ENCODE measurements at places on chromosomes 16 and 17.
A peak's percentile ranks its signal among the peaks of the same experiment; 100 is the strongest.

- DNase-seq = no peak
Measured at GRCh38 chr16:48393485-48394354, 8.5 kb upstream of the SIAH1 start.

GRCh38 chr17:78839235-78839761 is 1.3 kb downstream of the USP36 start:
- no peak for DNase-seq

GRCh38 chr17:55717898-55718735 is 4.5 kb downstream of the TMEM100 start:
- DNase-seq = peak; percentile 64

- no peak for DNase-seq
Measured at GRCh38 chr16:9055115-9055514, 36.3 kb upstream of the HAPSTR1 start.

DNA sequence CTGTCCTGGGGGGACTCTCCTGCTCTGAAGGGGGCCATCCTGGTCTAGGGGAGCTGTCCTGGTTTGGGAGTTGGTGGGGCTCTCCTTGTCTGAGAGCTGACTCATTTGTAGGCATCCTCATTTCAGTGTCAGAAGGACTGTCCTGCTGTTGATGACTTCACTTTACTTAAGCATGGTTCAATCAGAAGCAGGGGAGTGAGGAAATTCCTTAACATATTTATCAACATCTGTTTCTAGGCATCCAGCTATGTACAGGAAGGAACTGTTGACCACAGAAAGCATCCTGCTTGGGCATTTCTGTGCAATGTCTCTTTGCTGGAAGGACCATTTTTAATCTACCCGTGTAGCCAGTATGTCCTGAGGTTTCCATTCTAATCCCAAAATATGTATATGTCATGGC is 502.7 kb upstream of the HSBP1 start:
- DNase-seq = no peak

- DNase-seq = no peak
Measured at GRCh38 chr17:36839256-36839655, 98.0 kb upstream of the LHX1 start.

DNA sequence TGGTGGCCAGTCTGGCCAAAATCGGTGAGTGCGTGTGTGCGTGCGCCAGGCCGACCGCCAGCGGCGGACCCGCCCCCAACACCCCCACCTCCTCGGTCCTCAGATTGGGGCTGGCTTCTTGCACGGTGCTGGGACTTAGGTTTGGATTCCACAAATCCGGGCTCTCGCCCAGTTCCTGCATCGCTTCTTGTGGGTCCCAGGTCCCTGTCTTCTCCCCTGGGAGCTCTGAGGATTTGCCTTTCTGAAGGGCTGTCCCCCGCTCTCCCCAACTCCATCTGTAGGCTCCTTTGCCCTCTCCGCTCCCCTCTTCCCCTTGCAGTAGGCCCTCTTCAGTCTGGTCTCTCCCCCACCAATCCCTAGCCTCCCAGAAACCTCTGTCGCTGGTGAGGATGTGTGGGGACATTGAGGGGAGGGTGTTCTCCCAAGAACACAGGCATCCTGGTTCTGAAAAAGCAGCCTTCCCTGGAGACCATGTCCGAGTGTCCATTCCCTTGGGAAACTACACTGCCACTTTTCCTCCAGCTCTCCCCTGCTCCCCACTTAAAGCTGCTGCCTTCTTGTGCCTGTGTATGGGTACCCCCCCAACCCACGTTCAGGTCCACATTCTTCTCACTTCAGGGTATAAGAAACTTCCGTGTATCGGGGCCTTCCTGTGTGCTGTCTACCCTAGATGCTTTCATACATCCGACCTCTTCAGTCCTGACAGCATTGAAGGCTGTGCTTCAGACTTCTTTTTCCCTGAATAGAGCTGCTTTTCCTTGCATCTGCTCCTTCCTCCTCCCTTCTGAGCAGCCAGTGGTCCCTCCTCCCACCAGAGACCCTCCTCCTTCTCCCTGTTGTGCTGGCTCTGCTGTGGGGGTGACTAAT is 632 bp downstream of the SLC9A5 start:
- DNase-seq = no peak

DNA sequence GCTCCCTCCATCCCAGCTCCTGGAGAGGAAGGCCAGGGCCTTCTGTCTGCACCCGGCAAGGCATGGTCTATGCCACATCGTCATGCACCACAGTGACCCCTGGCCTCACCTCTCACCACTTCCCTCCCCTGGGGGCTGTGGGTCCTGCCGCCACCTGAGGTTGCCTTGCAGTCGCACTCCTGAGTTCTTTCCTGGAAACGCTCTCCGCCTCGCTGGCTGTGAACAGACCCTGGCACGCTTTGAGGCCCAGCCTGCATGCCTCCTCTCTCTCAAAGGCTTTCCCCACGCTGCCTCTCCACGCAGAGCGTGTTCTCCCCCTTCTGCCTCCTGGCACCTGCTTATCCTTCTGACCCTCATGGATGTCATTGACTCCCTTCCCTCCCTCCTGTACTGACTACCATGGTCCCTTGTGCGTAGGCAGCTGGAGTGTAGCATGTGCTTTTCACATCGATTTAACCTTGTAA is 45.4 kb downstream of the SEC14L1 start:
- no peak for DNase-seq

GRCh38 chr16:4382795-4383357 is 11.2 kb downstream of the VASN start:
- DNase-seq = no peak

Measured in stimulated activated CD4-positive, alpha-beta T cell treated with anti-CD3 and anti-CD28 coated beads, Interleukin-12 subunit alpha, Interleukin-12 subunit beta, amount 100 ng/mL, for 4 hours (primary cell).